ENCODE measurements at places on chromosomes 7 and 10.
A peak's percentile ranks its signal among the peaks of the same experiment; 100 is the strongest.

- no peak for DNase-seq
Measured at GRCh38 chr10:110936757-110937156, 17.4 kb downstream of the SHOC2 start.

- no peak for DNase-seq
Measured at GRCh38 chr7:104328970-104329825, 795 bp downstream of the LHFPL3 start.

GRCh38 chr7:24025094-24025493 is 258.9 kb upstream of the NPY start:
- no peak for DNase-seq

GRCh38 chr10:123635131-123635530 is 31.0 kb upstream of the GPR26 start:
- DNase-seq, result no peak

GRCh38 chr7:1236831-1237701 is 4.4 kb downstream of the UNCX start:
- no peak for DNase-seq

GRCh38 chr7:50779427-50779826 is 3.3 kb downstream of the GRB10 start:
- DNase-seq, result no peak

DNA sequence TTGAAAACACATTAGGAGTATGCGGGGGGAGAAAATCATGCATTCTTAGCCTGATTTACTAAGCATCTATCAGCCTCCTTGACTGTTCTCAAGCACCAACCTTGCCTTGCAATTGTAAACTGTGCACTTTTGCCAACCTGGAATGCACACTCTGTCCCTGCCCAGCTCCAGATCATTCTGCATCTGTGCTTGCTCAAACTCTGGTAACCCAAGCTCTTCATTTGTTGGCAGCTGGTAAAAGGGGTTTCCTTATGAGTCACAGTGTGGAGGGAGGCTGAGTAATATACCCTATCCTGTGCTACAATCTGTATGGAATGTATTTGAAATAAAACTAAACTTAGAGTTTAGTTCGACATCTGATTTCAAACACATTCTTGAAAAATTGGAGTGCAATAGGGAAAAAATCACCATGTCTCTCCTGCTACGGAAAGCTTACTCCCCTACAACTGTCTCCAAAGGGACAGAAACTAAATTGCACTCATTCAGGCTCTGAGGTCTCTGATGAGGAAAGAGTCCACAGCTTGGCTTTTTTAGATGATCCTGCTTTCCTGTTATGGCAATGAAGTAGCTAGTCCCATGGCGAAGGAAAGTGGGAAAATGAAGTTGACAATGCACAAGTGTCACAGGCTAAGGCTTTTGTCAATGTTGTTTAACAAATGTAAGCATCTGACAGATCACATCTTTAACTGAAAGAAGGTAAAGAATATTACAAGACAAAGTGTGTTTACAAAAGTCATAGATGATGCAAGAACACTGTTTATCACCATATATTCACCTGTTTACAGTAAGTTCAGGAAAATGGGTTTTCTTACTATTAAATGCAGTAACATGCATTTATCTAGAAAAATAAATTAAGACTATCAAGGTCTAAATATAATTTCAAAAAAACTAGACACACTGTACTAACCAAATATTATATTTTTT is 61.9 kb downstream of the TES start:
- DNase-seq, result peak; percentile 82

- DNase-seq, result peak; percentile 42
Measured at GRCh38 chr7:55534262-55534915, 37.9 kb downstream of the VOPP1 start.

Measured in ascending aorta (tissue), 2 donors.